ENCODE measurements at places on chromosomes 11 and 22.

DNA sequence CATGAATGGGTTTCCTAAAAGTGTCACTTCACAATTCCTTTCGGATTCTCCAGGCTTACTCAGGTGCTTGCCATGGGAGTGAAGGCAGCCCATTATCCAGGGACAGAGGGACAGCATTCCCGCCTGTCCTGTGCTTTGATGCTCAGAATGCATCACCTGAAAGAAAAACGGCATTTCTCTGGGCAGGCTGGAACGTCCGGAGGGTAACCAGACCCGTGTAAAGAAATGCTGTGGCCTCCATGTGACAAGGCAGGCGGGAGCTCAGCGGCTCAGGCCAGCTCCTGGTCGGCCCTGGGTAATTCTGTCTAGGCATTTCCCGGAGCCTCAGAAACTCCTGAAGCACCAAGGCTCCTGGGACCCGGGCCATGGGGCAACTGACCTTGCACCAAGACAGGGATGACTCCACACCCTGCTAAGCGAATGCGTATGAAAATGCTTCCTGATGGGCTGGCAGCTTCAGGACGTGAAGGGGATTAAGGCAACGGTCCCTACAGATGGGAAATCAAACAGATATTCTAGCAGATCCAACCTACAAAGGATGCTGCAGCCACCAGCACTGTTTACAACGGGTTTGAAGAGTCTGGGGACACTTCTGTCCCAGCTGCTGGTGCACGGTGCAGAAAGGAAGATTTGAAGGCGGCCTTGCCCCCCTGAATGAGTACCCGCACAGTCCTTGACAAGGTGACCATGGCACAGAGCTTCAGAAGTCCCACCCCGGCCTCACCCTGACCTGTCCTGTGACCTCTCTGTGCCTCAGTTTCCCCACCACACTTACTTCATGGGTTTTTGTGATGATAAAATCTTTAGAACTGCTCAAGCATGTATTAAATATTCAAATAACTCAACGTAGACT, 13.6 kb upstream of the FGF3 start:
- DNase-seq = no peak

- no peak for DNase-seq
Measured at GRCh38 chr22:32218470-32218869, 13.6 kb upstream of the RFPL2 start.

- DNase-seq = no peak
Measured at GRCh38 chr22:19195796-19196731, 17.5 kb upstream of the SLC25A1 start.

- no peak for DNase-seq
Measured at GRCh38 chr22:44358709-44359440, 46.1 kb upstream of the SHISAL1 start.

Data from activated CD8-positive, alpha-beta memory T cell treated with anti-CD3 and anti-CD28 coated beads for 48 hours (primary cell).